NCI-H2171 treated with DMSO at 0.1 percent for 48 hours (cell line): ENCODE measurements at places on chromosomes 1 and 21.

DNA sequence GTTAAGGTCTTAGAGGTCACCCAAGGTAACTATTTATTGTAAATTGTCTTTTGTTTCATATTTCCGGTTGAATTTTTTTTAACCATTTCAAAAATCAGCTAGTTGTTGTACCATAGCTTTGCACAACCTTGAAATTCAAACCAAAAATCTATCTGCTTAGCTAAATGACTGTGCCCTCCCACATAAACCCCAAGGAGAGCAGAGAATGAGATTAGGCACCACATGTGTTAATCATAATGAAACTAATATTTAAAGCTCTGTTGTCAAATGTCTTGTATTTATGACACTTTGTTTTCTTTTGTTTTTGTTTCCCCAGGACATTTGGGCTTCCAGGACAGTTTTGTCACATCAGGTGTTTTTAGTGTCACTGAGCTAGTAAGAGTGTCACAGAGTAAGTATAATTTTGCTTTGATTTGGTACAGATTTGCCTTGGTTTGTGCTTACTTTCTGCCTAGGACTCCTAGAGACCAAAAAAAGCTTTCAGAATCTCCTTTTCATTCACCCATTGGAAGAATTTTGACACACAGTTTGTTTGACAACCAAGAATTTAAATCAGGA is 249.9 kb downstream of the NFIA start:
- DNase-seq: no peak

- DNase-seq: peak; percentile 29
Measured at GRCh38 chr1:1237874-1238701, 6.1 kb downstream of the B3GALT6 start.

- DNase-seq: no peak
Measured at GRCh38 chr1:109137958-109138357, 24.0 kb downstream of the ELAPOR1 start.

DNA sequence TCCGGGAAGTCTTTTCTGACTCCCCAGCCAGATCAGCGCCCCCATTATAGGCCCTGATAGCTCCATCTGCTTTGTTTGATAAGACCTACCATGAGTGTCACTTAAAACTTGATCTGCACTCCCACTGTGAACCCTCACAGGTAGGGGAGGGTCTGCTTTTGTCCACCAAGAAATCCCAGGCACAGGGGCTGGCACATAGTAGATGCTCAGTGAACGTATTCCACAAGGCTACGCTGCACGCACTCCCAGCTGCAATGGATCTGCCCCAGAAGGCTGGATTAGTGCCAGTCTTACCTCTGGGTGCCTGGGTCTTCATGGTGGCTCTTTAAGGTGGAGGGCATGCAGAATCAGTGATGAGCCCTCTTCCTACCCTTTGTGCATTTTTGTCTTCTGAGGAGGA is 447.1 kb downstream of the PTPRU start:
- DNase-seq: no peak

GRCh38 chr1:204445860-204446412 is 34.3 kb upstream of the PPP1R15B start:
- peak; percentile 66 for DNase-seq

DNA sequence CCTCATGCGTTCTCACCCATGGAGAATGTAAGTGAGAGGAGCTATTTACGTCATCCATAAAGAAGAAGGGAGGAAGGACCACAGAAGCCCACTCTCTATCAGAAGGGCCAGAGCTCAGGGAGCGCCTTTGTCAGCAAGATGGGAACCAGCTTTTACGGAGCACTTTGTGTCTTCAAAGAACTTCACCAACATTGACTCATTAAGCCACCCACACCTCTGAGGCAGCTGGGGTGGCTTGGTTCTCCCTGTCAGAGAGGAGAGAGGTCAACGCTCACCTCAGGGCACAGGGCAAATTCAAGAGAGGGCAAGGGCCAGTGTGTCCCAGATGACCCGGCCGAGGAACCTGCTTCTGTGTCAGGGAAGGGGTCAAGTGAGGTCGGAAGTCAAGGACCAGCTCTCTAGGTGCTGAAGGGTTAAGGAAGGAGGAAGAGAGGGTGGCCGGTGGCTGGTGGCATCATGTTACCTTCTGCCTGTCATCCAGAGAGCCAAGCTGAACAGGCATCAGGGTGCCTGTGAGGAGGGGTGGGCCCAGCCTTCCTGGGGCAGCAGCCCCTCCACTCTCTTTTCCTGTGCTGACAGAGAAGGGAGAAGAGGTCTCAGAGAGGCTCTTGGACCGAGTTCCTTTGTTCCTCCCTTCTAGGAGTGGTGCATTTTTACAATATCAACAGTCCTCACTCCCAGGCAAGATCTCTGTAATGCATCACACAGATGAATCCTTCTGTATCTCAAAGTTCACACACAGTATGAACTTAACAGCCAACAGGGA is 109.0 kb downstream of the ETS2 start:
- no peak for DNase-seq

- DNase-seq: peak; percentile 29
Measured at GRCh38 chr1:38858833-38859560, 575 bp downstream of the RRAGC start.

DNA sequence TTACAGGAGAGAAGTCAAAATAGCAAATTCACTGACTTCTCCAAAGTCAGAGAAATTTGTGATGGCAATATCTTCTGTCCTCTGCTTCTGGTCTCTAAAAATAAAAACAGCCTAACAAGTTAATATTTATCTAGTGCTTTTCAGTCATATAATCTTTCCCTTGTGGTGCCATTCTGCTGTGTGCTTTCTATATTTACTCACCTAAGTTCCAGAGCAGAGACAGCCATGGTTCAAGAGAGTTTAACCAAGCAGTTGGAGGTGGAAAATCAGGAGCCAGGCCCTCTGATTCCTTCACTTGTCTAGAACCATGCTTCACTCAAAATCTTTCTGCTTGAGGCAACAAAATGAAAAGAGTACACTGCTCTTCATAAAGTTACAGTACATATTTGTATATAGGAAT is 39.3 kb downstream of the BRINP2 start:
- no peak for DNase-seq

- no peak for DNase-seq
Measured at GRCh38 chr1:118984722-118985639, 3.2 kb downstream of the TBX15 start.

DNA sequence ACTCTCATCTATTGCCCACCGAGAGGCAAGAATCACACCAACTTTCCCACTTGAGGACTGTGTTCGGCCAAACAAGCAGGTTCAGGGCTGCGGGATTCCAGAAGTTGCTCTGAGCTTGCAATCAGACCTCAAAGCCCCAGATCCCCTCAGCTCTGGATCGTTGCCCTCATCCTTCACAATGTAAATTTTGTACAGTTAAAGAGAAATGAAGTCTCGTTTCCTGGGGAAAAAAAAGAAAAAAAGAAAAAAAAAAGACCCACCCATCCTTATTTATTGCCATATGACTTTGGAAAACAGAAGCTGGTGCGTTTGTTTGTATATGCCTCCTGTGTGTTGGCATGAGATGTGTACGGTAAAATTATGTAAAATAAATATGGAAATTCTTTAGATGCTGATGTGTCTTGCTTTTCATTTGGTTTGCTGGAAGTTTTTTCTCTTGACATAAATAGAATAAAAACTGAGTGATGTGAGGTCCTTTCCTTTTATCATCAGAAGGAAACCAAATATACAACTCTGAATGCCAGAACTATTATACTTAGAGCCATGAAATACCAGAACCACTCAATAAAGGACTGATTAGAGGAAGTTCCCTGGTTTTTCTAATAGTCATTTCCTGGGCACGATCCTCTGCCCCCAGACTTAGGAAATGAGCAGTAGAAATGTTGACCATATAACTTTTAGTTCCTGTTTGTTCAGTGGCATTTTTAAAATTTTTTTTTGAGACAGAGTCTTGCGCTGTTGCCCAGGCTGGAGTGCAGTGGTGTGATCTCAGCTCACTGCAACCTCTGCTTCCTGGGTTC is 48.7 kb downstream of the LHX4 start:
- DNase-seq: no peak

DNA sequence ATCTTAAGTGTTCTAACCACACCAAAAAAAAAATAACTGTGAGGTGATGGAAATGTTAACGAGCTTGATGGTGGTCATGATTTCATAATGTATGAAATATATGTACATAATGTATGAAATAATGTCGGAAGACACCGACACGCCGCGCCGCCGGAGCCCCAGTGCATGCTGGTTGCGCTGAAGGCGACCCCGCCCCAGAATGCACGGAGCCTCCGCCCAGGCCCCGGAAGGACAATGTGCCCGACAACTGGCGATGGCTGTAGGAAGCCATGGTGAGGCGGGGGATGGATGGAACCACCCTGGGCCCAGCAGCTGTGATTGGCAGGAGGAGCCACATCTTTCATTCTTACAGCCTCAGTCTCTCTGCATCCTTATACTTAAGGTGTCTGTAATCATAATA is 7.4 kb downstream of the OR2T10 start:
- no peak for DNase-seq

GRCh38 chr1:223545343-223545742 is 120.2 kb downstream of the CAPN8 start:
- no peak for DNase-seq

DNA sequence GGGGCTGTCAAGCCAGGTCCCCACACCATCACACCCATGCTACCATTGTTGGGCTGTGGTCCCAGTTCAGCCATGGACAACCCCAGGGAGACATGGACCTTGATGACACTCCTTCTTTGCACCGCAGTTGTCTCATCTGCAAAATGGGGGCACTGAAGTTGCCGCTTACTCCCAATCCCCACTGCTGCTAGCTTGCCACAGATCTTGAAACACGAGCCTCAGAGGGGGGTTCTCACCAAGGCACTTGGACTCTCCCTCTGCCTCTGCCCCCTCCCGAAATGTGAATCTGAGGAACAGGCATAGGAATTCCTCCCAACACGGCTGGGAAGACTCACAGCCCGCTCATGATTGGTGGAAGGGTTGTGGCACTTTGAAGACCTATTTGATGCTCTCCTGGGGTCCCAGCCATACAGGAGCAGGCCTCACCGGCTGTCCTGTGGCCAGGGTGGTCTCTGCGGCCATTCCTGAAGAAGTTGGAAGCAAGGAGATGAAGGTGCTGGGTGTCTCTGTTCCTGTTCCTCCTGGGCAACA is 31.1 kb downstream of the RUNX3 start:
- DNase-seq: no peak

GRCh38 chr1:53219711-53220110 is 723 bp downstream of the CZIB start:
- no peak for DNase-seq

GRCh38 chr1:50724626-50725286 is 235.3 kb downstream of the FAF1 start:
- no peak for DNase-seq

DNA sequence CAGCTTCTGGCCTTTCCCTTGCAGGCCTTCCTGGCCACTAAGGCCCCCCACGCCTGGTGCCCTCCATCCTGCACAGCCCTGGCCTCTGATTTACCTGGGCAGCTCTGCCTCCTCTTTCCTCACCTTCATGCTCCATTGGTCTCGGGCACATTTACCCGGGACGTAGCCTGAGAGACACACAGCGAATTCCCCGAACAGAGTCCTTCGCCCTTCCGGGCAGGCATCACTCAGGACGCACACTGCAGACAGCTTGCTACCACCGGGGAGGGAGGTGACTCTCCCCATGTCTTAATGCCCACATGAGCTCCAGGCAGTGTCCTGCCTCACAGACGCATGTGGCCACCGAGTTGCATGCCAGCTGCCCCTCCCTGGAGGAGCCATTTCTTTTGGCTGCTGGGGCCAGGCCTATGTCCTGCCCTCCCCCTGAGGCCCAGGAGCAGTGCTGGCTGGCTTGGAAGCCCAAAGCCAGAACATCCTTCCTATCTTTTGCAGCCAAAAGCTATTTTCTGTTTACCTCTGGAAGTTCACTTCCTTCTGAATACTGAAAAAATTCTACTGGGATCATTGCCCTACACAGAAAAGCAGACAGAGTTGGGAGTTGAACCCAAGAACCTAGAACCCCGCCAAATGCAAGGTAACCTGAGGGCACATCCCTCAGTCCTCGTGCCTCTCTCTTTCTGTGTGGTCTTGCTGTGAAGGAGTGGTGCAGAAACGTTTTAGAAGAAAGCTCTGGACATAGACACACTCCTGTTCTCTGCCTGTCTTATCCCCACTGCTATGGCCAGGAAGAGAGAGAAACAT is 209.5 kb downstream of the TOMM20 start:
- no peak for DNase-seq

DNA sequence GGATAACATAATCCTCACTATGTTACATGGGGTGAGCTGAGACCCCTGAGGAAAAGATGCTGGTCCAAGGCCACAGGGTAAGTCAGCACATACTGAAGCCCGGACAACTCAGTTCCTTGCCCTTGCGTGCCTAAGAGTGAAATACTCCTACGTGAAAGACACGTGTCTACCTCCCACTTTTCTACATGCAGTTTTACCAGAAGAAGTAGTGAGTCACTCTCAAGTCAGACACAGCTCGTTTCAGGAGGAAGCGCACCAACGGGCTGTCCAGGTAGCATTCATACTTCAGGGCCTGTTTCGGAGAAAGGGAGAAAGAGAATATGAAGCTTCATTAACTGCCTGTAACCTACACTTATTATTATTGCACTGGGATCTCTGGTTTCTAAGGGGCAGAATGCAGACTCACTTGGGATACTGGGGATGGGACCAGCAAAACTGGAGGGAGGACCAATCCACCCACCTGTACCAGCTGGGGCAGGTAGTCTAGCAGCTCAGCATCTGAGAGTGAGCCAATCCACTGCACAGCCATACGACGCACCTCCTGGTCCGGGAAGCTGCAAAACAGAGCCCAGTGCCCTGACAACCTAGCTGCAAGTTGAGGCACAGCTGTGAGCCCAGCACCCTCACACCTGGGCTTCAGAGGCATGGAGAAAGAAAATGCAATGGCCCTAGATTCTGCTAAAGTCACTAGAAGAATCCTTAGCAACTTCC is 32.4 kb upstream of the PPP1R15B start:
- no peak for DNase-seq

DNA sequence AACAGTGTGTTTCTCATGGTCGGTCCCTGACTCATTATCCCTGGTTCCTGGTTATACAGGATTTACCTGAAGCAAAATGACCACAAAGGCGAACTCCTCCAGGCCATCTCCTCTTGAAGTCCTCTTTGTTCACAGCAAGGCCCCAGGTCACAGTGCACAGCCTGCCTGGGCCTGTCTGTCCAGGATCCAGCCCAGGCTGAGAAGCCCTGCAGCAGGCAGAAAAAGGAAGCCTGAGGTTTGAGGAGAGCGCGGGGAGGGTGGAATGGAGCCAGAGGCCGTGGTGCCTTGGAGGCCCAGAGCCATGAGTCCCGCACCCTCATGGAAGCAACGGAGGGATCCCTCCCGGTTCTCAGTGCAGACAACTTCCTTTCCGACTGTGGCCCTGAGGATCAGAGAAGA is 136.8 kb upstream of the IRF2BP2 start:
- no peak for DNase-seq

DNA sequence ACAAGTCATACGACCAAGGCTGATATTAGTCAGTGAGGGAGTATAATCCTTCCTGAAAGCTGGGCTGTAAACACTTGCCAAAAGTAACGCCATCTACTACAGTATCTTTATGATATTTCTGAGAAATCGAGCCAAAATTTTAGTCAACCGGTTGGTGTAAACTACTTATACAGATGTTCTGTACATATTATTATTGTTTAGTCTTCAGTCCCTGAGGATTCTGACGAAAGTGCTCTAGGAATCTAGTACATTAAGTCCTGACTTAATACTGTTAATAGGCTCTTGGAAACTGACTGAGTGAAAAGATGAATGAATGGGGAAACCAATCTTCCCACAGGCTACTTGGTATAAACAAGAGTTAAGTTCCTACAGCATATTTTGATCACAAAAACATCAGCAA is 274.3 kb downstream of the USP25 start:
- no peak for DNase-seq

GRCh38 chr1:243364330-243364729 is 108.5 kb downstream of the SDCCAG8 start:
- no peak for DNase-seq

GRCh38 chr1:195851804-195852203 is 756.4 kb downstream of the KCNT2 start:
- DNase-seq: no peak
